ENCODE measurements at places on chromosomes 1 and 21.

GRCh38 chr1:95041491-95042165 lies 31.1 kb downstream of the ALG14 start:
- DNase-seq = no peak

GRCh38 chr1:42133390-42133789 lies 19.8 kb upstream of the GUCA2B start:
- no peak for DNase-seq

GRCh38 chr1:11429935-11430334 lies 49.0 kb upstream of the DISP3 start:
- DNase-seq = no peak

GRCh38 chr1:11670747-11671146 lies 6.7 kb downstream of the FBXO6 start:
- no peak for DNase-seq

DNA sequence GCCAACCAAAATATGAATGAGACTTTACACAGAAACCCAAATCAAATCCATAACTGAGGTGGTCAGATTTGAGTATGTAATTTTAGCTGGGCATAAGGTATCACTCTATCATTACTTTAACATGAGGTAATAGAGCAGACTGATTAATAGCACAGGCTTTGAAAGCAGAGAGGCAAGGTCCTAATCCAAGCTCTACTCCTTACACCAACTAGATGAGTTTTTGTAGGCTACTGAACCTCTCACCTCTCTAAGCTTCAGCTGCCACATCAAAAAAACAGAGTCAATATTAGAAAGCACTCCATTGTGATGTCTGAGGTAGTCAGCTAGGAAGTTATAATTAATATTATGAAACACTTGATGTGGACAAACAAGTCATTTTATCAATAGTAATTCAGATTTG lies 63.7 kb downstream of the ARID4B start:
- DNase-seq = no peak

GRCh38 chr1:245301162-245301580 lies 146.4 kb downstream of the KIF26B start:
- no peak for DNase-seq

- DNase-seq = no peak
Observed at GRCh38 chr21:45523411-45524101, 18.7 kb downstream of the SLC19A1 start.

DNA sequence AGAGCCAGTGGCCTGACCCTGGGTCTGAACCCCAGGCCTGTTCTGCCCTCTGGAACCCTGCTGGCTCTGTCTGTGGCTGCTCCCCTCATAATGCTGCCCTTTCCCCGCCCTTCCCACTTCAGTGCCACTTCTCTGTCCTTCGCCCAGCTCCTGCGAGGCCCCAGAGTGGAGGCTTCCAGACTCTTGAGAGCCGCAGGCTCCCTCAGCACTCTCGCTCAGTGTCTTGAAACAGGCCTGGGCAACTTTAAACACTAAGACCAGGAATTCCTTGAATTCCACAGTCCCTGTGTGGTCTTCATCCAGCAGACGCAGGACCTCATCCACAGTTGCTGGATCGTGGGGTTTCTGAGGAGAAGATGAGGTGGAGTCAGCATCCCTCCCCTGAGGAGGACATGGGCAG lies 3.5 kb downstream of the CRNN start:
- no peak for DNase-seq

- DNase-seq = no peak
Observed at GRCh38 chr1:172653015-172653709, 5.7 kb upstream of the FASLG start.

- DNase-seq = no peak
Observed at GRCh38 chr21:38660333-38661196, 145.2 kb upstream of the ETS2 start.

DNA sequence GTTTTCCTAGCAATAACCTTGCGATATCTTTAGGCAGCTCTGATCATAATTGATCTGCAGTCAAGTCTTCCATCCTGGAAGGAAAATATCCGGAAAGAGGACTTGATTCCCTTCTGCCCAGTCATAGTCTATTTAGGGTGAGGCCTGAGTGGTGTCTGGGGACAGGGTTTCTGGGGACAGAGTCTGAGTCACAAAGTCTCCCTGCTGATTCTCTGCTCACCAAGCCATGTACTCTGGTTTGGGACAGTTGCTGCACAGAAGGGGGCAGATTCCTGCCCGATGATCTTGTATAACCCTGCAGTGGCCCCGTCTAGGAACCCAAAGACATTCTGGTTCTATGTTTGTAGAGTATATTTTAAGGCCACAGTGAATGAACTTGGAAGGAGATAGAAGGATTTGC lies 178.8 kb downstream of the KCNJ6 start:
- DNase-seq = no peak

DNA sequence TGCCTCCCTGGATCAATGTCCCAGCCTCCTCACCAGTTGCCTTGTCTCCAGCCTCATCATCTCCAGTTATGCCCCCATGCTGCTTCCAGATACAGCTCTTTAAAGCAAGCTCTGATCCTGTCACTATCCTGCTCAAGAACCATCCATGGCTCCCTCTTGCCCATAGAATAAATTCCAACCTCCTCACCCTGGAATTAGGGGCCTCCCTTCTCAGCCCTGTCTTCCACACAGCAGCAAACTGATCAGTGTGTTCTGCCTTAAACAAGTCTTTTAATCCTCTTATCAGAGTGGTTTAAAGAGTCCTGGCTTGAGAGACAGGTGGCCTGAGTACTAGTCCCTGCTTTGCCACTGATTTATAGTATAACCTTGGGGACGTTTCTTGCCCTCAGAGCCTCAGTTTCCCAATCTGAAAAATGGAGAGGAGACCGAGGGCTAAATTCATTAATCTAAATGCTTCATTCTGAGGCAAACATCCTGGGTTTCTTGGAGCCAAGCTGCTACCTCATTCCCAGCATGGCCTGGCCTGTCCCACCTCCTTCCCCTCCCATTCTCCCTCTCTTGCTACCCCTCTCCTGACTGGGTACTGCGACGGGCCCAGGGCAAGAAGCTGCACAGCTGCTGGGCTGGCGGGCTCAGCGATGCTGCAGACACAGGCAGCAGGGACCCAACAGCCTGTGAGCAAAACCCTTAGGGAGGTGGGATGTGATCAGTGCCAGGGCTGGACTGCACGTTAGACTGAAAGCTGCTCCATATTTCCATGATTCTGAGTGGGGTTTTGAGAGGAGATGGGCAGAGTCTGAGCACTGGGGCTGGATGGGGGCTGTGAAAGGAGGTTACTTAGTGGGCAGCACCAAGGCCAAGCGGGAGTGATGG lies 221.4 kb downstream of the PTPRU start:
- no peak for DNase-seq

DNA sequence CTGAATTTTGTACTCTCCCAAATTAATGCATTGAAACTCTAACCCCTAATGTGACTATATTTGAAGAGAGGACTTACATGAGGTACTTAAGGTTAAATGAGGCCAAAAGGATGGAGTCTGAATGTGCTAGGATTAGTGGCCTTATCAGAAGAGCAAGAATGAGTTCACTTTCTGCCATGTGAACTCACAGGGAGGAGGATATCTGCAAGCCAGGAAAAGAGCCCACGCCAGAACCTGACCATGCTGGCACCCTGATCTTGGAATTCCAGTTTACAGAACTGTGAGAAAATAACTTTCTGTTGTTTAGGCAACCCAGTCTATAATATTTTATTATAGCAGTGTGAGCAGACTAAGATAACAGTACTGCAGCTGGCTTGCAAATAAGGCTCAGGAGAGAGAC lies 12.2 kb upstream of the FASLG start:
- DNase-seq = no peak

- DNase-seq = no peak
Observed at GRCh38 chr1:37741662-37742061, 23.3 kb downstream of the EPHA10 start.

DNA sequence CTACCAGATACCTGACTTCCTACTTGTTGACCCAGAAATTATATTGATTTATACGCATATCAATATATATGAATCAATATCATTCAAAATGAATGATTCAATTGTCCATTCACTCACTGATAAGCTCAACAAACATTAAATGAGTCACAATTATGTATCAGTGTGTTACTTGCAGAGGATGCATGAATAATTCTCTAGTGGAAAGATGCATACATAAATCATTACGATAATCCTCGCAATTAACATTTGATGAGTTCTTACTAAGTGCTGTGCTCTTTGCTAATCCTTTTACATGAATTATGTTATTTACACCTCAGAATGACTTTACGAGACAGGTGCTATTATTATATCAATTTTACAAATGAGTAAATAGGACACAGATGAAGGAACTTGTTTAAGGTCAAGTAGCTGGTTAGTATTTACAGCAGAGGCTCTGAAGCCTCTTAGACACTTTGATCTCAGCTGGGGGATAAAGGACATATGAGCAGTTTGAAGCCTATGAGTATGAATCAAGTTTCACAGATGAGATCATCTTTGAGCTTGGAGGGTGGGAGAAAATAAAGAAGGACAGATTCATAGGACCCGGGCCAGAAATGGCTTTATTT lies 112.8 kb upstream of the ADAMTS5 start:
- no peak for DNase-seq

DNA sequence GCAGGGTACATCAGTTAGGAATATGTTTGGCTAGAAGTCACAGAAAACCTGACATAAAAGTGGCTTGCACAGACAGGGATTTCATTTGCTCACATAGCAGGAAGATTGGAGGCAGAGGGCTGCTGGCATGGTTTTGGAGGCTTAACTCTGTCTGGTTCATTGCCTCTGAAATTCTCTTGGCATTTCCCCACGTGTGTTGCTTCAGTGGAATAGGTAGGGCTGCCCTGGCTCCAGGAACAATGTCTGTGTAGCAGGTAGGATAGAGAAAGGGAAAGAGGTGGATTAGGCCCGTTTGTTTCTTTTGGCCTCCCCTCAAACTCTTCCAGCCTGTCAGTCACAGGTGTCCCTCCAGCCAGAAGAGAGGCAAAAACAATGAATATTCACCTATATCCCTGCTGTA lies 20.5 kb upstream of the SIPA1L2 start:
- DNase-seq = no peak

DNA sequence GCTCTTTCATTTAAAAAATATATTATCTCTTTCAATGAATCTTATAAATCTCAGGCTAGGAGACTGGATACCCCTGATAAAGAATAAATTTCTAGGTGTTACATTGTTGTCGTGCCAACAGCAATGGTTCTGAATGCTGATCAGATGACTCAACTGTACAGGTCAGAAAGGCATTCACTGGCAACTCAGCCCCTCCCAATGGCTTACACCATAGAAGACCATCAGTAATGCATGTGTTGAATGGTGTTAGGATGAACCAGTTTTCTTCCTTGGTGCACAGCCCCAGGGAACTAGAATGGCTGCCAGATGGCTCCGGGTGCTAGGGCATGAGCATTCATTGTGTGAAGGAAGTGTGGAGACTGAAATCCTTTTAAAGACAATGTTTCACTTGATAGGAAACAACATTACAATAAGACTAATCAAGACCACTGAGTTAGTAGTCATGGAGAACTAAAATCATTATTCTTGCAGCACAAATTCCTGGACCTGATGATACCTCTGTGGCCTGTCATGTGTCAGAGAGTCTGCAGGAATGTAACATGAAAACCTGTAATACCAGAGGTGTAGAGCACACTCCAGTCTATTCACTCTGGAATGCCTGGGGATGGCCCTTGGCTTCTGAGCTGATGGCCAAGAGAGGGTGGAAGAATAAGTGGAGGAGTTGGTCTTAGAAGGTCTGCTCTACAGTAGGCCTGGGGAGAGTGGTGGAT lies 187.7 kb upstream of the LMO4 start:
- DNase-seq = no peak

DNA sequence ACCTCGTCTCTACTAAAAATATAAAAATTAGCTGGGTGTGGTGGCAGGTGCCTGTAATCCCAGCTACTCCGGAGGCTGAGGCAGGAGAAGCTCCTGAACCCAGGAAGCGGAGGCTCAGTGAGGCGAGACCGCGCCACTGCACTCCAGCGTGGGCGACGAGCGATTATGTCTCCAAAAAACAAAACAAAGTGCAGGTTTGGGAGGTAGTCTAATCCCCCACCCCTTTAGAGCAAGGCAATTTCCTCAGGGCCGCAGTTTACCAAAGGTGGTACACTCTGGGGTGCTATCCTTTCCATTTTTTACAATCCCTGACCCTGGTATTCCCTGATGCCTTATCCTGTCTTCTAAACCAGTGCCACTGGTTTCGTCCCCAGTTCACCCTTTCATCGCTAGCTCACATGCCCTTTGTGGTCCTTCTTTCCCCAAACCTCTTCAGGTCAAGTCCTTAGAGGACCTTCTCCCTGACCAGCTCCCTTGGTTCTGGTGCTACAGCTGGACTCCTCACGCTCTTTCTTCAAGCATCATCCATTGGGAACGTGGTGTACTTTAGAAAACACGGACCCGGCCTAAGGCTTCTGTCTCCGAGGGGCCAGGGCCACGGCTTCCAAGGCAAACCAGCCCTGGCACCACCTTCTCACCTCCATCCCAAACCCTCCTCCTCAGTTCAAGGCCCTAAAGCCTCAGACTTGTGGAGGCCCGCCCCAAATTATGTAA lies 873 bp downstream of the IFT25 start:
- no peak for DNase-seq

- DNase-seq = peak; percentile 17
Observed at GRCh38 chr1:197776351-197777105, 1.2 kb upstream of the DENND1B start.

GRCh38 chr1:224435318-224435763 lies 744 bp upstream of the WDR26 start:
- no peak for DNase-seq

DNA sequence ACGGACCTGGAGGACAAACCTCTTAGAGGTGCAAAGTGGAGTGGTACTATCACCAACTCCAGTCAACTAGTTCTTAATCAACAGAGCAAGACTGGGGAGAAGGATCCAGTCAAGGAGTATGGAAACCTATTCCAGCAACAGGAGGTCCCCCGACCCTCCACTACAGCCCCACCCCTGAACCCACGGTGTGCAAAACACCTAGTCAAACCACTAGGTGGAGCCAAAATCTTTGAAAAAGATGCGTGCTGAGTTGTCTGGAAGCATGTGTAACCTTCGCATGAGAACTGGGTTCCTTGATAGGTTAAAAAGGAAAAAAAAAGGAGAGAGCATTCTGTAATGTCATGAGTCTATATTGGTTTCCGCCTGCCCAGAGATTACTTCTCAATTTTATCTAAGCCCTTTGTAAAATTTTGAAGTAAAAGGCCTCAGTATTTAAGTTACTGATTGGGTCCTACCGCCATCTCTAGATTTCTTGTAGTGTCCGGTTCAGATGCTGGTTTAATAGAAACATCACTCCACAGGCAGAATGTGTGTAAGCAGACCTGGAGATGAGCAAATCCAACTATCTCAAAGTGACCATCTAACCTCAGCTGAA lies 81.9 kb upstream of the HAO2 start:
- peak; percentile 18 for DNase-seq

All from CD4-positive, alpha-beta T cell treated with Interleukin-4 for 1 hour (primary cell).